Urothelium cell line (cell line): ENCODE measurements at places on chromosomes 1 and 21.
A peak's percentile ranks its signal among the peaks of the same experiment; 100 is the strongest.

- peak; percentile 23 for DNase-seq
Measured at GRCh38 chr1:43704838-43705237, 2.5 kb upstream of the ST3GAL3 start.

DNA sequence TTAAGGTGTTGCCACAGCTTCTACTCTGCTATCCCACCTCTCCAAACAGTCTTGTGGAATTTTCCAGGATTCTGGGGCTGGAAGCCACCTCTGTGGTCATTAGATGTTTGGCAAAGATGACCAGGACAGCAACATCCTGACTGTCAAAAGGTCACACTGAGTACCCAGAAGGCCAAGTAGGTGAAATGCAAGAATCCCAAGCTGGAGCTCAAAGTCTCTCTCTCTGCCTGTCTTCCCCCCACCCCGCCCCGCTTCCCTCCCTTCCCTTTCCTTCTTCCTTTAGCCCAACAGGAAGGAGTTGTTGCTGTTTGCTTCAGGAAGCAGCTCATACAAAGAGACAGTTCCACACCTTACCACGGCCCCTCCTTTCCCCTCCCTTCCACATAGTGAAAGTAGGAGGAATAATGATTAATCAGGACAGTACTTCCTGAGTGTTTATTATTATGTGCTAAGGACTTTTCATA is 75.6 kb upstream of the SLC2A1 start:
- DNase-seq: no peak

- no peak for DNase-seq
Measured at GRCh38 chr1:8754247-8754650, 63.2 kb downstream of the RERE start.

DNA sequence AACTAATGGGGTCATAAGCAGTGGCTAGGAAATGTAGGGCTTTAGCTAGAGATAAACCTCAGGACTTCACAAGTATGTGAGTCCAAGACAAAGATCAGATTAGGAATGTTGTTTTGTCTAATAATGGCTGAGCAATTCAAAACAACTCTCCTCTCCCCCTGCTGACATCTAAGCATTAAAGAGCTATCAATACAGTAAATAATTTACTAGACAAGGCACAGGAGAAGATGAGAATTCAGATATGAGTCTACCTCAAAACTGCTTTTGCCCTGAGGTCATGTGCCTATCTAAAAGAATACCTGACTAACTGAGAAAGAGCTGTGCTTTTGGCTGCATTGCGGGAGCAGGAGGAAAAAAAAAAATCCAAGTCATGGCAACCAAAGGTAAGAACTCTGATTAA is 86.8 kb downstream of the SPATA17 start:
- DNase-seq: no peak

- no peak for DNase-seq
Measured at GRCh38 chr1:56938646-56939045, 27.2 kb downstream of the C8B start.

DNA sequence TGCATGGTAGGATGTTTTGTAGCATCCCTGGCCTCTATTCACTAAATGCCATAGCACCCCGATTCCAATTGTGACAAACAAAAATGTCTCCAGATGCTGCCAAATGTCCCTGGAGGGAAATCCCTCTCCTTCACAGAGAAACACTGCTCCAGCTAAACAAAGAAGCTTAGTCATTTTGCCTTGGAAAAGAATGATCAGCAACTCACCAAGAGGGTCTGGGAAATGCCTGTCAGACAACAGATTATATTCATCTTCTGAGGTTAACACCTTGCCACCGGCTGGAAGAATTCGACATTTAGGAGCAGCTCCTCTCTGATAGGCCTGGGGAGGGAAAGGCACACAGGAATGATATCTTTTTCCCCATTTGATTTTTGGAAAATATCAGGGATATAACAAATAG is 84.4 kb downstream of the NIBAN1 start:
- no peak for DNase-seq

- peak; percentile 35 for DNase-seq
Measured at GRCh38 chr1:39574646-39575045, 1.9 kb downstream of the PABPC4 start.

DNA sequence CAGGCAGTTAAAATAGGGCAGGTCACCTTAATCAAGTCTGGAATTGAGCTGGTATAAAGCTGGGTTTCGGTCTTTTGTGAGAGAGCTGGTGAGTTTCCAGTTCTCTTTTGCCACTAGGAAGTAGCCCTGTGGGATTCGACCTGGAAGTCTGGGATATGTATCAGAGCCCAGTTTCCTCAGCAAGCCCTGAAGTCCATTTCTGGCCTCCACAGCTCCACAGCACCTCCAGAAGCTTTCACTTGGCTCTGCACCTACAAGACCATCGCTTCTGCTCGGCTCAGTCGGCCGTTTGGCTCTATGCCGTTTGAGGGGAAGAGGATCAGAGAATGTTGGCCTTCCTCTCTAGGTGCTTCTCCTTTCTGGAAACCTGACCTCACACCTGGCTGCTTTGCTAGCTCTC is 148.0 kb downstream of the GALNT2 start:
- no peak for DNase-seq

DNA sequence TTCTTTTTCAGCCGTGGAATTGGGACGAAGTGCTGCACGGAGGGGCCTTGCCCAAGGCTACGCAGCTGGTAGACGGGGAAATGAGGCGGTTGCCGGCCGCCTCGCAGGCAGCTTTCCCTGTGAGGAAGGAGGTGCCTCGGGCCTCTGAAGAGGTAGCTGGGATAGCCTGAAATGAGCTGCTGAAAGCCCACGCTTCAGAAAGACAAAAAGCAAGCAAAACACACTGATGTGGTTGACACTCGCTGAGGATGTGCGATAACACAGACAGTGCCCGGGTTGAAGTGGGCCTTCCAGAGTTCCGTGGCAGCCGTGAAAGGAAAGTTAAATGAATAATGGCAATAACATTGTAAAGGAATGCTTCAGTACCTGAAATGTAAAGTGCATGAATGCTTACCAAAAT is 47.2 kb downstream of the S1PR1 start:
- no peak for DNase-seq

- no peak for DNase-seq
Measured at GRCh38 chr21:39696618-39697017, 48.4 kb upstream of the IGSF5 start.

DNA sequence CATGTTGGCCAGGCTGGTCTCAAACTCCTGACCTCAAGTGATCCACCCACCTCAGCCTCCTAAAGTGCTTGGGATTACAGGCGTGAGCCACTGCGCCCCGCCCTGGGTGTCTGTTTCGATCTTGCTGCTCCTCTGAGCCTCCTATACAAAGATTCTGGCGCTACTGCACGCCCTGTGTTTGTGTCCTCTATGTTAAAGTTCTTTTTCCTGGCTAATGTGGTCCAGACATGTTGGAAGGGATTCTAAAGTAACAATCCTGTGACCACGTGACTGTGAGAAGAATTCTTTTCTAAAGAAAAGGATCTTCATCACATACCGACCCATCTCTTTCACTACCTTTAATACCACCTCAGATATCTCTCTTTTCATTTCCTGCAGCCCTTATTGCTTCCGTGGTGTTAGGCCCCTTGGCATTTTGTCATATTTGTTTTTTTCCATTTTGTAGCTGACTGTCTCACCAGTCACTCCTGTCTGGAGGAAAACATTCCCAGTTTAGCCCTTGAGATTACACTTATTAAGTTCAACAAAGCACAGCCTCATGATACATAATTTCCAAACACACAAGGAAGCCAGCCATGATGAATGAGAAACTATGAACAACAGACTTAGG is 27.2 kb upstream of the ENO1 start:
- DNase-seq: no peak

GRCh38 chr1:156118177-156118868 is 3.8 kb downstream of the LMNA start:
- DNase-seq: no peak

DNA sequence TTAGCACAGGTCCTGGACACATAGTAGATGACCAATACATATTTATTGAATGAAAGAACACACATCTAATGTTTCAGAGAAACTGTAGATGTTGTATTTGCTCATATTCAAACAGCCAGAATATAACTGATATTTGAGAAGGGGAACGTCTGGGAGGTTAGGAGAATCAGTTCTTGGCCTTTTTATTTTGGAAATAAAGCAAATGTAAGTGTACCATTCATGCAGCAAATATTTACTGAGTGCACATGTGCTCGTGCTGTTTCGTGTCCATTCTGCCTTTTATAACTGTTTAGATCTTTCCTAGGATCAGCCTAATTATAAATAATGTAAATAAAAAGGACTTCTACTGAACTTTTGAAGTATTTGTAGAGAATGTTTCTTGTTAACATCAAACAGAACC is 103.8 kb downstream of the GREM2 start:
- DNase-seq: no peak

DNA sequence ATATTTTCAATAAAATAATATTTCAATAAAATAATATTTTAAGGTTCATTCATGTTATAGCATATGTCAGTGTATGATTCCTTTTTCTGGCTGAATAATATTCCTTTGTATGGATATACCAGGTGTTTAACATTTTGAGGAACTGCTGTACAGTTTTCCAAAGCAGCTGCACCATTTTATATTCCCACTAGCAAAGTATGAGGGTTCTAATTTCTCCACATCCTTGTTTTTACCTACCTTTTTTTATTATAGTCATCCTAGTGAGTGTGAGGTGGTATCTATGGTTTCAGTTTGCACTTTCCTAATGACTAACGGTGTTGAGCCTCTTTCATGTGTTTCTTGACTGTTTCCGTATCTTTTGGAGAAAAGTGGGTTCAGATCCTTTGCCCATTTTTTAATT is 5.2 kb downstream of the DEGS1 start:
- no peak for DNase-seq

GRCh38 chr1:107286125-107286524 is 145.3 kb downstream of the NTNG1 start:
- no peak for DNase-seq

GRCh38 chr1:206116873-206117150 is 376 bp downstream of the AVPR1B start:
- DNase-seq: no peak

DNA sequence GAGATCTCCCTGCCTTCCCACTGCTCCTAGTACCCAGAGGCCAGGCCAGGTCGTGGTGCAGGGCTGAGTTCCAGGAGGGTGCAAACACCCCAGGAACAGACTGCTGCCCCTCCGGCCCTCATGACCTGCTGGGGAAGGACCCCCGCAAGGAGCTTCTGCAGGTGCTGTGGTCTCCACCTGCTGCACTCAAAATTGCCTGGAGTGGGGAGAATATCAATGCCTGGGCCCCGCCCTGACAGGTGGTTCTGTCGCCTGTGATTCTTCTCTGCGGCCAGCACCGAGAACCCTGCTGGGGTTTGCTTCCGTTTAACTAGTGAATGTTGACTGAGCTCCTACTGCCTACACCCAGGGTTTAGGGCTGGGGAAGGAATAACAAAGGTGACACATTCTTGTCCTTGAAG is 2.1 kb upstream of the TFF3 start:
- DNase-seq: no peak

- no peak for DNase-seq
Measured at GRCh38 chr1:116770625-116771024, 16.4 kb downstream of the CD2 start.

DNA sequence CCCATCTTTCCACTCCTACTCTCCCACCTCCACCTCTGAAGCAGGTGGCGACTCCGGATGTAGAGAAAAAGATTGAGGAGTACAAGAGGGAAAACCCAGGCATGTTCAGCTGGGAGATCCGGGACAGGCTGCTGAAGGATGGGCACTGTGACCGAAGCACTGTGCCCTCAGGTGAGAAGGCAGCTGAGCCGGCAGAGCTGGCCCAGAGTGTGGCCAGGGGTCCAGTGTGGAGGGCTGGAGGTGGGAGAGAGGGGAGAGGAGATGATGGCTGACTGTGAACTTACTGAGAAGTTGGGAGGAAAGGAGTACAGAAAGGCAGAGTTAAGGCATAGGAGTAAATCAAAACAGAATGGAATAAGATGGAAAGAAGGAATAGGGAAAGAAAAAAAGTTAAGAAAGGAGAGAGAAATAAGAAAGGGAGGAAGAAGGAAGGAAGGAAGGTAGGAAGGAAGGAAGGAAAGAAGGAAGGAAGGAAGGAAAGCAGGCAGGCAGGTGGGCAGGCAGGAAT is 4.5 kb downstream of the PAX7 start:
- DNase-seq: no peak

- DNase-seq: no peak
Measured at GRCh38 chr1:54716299-54717047, 812 bp downstream of the TTC4 start.

GRCh38 chr1:24963099-24963872 is 33.2 kb upstream of the RUNX3 start:
- no peak for DNase-seq

DNA sequence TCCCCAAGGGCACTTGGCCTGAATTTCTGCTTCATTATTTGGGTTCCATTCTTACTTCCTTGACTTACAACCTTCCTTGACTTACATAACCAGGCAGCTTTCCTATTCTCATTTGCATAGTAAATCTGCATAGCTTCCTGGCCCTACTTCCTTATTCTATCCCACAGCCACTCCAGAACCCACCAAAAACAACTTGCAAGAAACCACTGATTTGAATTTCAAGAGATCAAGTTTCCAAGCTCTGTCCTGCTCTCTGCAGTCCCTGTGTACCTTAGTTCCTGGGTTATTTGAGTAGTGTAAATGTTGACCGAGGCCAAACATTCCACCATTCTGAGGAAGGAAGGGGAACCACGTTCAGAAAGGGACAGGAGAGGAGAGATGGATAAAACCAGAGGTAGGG is 603.3 kb downstream of the PTPRC start:
- no peak for DNase-seq

DNA sequence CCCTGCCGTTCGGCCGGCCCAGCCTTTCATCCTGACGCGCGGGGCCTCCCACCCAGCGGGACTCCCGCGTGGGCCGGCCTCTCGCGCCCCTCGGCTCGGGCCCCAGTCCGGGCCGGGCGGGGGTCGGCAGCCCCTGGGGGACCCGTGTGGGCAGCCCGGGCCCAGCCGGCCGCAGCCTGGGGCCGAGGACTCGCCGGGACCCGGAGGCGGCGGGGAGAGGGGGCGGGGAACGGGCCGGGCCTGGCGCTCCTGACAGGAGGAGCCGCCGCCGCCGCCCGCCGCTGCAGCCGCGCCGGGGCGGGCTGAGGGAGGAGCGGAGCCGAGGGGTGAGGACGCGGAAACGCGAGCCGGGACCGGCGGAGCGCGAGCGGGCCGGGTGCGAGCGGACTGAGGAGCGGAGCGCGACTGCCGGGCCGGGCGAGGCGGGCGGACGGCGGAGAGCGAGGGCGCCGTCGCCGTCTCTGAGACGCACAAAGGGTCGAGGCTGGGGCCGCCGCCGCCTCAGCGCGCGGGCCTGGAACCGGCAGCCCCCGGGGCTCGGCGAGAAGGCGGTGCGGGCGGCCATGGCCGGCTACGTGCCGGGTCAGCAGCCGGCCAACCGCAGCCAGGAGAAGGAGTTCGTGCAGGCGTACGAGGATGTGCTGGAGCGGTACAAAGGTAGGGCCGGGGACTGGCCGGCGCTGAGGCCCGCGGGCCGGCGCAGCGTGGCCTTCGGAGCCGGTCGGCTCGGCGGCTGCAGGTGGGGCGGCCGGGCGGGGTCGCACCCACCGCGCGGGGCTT is 79.1 kb downstream of the NDUFS5 start:
- peak; percentile 78 for DNase-seq

GRCh38 chr21:14824126-14824525 is 240.7 kb downstream of the NRIP1 start:
- no peak for DNase-seq
